Endothelial cell (in vitro differentiated cells): ENCODE measurements at places on chromosomes 1 and 21.

- DNase-seq: peak; percentile 59
Measured at GRCh38 chr1:121519042-121519755, 334.4 kb downstream of the SRGAP2C start.

DNA sequence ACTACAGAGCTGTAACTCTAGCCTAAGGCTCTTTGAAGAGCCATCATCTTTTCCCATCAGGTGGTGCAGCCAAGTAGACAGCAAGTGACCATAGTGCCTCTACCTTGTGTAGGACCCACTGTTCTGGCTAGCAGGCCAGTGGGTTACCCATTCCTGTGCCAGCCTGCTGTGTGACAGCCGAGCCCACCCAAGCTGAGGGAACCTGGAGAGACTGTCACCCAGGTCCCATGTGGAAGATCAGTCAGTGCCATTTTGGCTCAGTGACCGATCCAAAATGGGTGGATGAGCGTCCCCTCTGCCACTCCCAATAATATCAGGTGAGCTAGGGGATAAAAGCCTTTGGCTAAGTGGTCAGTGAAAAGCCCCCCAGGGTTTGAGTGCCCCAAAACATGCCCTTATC is 417.9 kb downstream of the MATN1 start:
- no peak for DNase-seq

DNA sequence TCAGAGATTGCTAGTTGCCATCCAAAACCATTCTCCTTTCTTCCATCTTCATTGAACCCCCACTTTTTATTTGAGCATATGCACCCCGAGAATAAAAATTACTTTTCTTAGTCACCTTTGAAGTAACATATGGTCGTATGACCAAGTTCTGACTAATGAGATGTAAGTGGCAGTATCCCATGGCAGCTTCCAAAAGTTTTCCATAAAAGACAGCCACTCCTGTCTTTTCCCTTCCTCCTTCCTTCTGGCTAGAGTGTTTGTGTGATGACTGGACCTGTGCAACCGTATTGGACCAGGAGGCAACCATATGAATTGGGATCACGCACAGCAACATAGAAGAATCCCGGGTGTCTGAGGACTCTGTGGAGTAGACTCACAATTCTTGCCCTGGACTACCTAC is 41.1 kb upstream of the CCSAP start:
- no peak for DNase-seq

DNA sequence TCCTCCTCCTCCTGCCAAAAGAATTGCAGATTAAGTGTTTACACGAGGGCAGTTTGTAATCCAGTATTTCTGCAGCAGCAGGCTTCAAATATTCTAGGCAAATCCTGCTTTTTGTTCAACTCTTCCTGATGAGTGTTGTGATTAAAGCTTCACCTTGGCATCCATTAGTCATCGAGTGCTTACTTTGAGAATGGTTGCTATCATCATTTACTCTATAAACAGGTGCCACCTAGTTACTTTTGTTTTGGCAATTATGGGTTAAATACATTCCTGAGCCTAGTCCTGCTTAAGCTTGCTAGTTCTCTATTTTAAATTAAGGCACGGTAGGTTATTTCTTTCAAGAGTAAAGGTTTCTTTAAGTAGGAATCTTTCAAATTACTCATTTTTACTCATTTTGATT is 20.3 kb downstream of the PDC start:
- DNase-seq: no peak

- DNase-seq: no peak
Measured at GRCh38 chr1:169044296-169044695, 62.2 kb upstream of the ATP1B1 start.

DNA sequence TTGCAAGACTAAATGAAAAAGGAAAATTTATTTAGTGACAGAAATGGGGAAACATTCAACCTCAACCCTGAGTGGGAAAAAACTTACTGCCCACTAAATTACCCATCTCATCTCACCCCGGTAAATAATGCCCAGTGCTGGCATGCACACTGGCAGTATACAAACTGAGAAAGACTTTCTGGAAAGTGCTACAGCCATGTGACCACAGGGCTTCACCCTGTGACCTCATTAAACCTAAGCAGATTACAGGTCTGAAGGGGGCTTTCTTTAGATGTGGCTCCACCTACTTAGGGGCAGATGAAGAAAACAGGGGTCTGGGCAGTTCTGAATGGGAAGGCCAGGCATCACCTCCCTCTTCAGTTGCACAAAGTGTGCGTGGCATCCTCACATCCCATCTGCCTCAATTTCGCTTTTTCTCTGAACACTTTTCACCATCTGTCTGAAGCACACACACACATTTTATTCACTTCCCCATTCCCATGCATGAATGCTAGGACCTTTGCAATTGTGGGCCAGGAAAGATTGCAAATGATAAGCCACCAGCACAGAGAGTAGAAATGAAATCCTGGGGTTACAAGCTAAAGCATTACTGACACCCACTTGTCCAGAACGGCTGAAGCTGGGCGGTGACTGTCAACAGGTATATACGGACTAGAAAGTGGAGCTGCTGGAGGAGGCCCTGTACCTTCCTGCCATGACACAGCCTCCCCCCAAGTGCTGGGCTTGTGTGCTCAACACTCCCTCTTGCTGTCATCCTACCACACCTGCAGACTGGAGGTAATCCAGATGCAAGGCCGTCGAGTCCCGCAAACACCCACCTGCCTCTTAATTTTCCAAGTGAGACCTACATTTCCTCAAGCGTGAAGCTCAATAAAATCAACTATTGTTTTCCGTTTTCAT is 2.7 kb downstream of the NADK start:
- DNase-seq: no peak

DNA sequence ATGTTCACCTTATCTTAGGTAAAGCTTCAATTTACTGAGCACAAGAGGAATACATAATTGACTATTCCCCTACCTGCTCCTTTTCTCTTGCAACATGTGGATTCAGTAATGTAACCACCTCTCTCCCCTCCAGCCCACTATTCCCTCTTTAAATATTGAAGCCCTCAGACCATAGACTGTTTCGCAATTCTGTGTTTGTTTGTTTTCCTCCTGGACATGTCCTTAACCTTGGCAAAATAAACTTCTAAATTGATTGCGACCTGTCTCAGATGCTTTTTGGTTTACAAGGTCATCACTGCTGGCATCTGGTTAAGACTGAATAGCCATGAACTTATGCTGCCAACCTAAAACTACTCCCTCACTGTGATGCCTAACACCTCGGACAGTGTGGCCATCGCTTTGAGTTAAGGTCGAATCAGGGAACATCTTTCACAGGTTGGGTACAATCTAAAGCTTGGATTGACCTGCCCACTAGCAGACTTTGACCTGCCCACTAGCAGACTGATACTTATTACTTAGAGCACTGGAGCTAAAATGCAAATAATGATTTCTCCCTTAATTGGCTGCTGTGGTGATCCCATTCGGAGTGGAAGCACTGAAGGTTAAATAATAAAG is 10.2 kb upstream of the CDC42BPA start:
- DNase-seq: no peak

- peak; percentile 36 for DNase-seq
Measured at GRCh38 chr1:162175379-162176081, 106.0 kb downstream of the NOS1AP start.

DNA sequence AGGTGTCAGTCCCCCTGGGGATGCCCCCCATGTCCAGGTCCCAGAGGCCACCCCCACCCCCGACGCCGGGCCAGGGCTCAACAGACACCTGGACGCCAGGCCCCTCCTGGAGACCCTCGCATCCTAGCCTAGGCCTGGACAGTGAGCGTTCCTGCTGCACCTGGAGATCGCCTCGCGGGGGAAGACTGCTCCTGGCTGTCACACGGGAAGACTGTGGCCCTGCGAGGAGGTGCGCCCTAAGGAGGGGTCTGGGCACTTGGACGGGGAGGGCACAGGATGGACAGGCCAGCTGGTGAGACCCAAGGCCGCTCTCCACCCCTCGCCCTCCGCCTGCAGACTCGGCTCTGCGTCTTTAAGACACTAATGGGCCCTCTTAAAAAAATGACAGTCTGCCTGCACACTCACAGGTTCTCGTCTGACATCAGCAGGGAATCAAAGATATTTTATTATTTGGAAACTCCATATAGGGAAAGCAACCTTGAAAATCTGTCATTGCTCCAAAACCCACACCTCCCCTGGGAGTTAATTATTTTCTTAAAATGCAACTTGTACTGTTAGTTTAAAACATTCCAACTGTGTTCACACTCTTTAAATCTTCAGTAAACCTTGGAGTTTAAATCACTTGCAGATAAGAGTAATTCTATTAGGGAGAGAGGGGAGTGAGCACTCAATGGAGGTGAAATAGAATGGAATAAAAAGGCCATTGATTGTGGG is 45.6 kb upstream of the ACTRT2 start:
- DNase-seq: no peak

- DNase-seq: no peak
Measured at GRCh38 chr1:218467101-218468072, 122.3 kb downstream of the TGFB2 start.

DNA sequence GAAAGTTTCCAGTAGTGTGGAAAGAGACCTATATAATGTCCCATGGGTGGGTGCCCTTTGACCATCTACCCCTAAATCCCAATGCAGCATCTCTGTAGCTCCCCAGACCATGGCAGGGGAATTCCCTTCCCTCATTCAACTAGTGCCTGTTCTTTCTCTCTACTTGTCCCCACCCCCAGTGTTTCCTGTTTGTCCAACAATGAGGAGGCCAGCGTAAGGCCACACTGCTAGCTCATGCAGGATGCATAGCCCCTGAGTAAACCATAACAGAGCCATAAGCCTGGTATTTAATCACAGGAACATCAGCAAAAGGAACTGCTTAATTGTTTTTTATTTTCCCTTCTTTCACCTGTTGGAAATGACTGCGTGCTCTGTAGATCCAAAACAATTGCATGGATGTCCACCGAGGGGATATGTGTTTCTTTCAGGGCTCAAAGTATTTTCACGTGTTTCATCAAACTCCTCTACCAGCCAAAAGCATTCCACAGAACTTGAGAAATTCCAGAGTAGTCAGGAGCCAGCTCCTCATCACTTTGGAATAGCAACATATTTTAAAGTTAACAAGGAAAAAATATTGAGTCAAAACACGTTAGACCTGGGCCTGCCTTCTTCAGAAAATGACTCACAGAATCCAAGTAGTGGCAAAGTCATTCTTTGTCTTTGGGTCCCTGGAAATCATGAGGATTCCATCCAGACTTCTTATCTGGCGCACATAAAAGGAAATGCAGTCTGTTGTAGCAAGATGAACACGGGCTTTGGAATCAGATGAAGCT is 162.5 kb upstream of the SGIP1 start:
- peak; percentile 40 for DNase-seq

GRCh38 chr1:236292425-236292824 is 10.7 kb upstream of the ERO1B start:
- DNase-seq: no peak

DNA sequence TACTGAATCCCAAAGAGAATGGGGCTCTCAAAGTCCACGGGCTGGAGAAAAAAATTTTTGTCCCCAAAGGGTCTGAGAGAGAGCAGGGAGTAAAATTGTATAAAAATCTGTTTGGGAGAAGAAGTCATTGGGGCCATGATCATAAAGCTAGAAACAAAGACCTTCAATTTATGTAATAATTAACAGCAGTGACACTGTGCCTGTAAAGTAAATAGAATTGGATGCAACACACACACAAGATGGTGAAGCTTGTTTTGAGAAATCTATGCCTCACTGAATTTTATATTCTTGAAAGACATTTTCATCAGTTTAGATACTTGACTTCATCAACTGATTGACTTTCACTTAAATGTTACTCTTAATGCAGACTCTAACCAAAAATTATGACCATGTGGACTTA is 600.5 kb upstream of the ADAMTS5 start:
- DNase-seq: no peak

DNA sequence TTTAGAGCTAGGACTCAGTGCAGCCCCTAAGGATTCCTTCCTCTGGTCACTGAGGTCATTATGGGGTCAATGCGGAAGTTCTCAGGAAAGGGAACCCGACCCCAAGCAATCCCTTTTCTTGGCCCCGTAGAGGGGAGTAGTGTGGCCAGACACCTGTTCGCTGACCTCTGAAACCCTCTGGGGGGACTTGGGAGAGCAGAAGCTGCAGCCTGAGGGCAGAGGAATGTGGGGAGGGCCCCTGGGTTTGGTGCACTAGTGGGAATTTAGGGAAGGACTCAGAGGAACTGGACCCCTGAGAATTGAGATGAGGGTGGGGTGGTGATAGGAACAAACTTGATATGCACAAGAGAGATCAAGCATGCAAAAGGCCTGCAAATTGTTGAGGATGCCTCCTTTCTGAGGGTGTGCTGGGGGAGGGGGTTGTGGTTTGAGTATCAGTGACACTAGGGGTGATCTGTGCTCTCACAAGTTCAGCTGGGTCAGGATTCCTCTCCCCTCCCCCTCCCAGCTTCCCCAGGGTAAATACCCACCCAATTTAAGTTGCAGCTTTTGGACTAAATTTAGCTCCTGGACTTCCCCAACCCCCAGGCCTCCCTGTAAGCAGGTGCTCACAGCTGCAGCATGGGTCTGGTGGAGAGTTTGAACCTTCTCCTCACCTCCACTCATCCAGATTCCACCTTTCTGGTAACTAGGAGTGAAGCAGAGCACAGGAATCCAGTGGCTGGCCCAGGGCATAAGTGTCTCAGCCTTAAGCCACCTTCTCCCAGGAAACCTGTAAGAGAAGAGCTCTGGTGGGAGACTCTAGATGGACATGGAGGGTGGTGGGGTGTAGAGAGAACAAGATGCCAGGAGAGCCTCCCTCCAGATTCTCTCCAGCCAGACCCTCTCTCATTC is 13.5 kb downstream of the ADAMTSL4 start:
- DNase-seq: no peak

- DNase-seq: no peak
Measured at GRCh38 chr1:67019600-67020136, 34.3 kb downstream of the SLC35D1 start.

DNA sequence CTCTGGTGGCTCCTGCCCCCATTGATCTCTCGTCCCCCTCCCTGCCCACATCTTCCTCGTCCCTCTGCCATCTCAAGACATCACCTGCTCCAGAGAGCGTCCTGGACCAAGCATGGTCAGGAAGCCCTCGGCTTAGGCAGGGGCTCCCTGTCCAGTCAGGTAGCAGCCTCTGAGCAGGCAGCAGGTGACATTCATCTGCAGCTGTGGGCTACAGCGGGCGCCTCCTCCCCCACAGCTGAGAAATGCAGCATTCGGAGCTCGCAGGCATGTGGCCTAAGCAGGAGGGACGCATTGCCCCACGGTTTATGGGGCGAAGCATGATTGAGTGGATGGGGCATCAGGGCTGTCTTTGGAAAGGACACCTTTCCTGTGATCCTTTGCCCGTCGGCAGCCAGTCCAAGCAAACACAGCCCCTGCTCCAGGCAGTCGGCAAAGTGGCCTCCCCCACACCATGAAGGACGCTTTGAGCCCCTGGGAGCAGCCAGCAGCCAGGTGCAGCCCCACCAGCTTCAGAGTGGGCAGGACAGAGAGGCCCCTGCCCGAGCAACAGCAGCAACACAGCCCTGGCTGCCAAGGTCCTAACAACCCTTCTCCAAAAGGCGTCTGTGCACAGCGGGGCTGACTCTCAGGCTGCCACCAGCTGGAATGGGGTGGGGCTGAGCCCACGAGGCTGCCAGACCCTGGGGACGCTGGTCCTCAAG is 234.1 kb upstream of the VAMP3 start:
- DNase-seq: no peak
